NCI-H2171 (cell line): ENCODE measurements at places on chromosomes 5 and 9.

DNA sequence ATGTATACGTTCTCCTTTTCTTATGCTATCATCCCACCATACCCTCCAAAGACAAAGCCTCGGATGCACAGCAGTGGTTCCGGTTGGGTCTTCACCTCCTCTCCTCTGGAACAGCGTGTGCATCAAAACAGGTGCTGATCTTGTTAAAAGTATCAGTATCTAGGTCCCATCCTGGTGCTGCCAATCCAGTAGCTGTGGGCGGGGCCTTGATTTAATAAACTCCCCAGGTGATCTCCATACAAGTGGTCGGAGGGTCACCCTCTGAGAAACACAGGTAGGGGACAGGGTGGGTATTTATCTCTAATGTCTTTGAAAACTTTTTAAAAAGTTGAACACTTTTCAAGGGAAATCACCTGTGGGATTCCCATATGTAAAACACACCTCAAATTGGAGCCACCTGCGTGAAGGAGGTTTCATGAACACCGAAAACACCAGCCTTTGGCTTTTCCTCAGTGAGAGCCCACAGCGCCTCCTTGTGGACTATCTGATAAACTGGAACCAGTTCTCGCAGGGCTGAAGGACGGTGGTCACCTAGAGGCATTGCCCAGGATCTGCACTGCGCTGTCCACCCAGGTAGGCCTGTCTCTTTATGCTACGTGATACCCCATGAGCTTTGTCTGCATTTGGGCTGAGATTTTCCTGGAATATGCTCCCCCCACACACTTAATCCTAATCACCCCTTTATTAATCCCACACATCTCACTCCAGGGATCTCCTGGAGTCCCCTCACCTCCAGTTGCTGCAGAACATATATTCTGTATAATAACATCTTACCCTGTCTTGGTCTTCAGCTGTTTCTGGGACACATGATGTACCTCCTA lies 80.5 kb upstream of the EPB41L4B start:
- DNase-seq = no peak

DNA sequence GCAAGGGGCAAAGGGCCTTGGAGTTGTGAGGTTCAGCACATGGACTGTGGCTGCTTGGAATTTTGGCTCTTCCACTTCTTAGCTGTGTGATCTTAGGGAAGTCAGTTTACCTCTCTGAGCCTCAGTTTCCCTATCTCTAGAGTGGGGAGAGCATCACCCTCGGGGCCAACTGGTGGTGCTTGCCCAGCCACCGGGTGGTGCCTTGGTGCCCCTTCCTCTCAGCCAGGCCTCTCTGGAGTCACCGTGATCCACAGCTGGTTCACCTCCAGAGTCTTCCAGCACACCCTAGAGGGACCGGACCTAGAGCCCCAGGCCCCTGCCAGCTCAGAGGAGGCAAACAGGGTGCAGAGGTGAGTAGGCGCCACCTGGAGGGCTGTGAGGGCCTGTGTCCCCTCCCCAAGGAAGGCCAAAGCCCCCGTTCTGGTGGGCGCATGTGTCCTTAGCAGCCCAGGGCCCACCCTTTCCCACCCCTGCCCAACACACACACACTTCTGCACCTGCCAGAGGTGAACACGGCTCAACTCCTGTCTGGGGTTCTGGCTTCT lies 7.7 kb downstream of the ADGRD2 start:
- DNase-seq = no peak

- no peak for DNase-seq
These were observed 114.9 kb upstream of the KLF9 start for GRCh38 chr9:70529377-70529776.

DNA sequence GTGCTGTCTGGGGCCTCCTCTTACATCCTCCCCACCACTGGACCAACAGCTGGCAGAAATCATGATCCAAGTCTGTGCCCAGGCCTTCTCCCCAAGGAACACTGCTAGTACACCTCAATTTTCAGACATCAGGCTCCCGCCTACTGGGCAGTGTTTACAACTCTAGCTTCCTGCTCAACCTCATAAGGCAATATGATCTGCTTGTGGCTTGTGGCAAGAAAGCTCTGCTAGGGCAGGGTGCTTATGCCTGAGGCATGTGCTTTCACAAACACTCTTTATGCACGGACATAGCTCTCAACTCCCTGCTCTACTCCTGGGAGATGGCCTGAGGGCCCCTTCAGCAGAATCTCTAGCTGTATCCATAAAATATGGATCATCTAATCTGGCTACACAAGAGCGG lies 32.5 kb downstream of the SH3TC2 start:
- no peak for DNase-seq

GRCh38 chr5:122906768-122907167 lies 61.4 kb downstream of the SNX24 start:
- DNase-seq = no peak

DNA sequence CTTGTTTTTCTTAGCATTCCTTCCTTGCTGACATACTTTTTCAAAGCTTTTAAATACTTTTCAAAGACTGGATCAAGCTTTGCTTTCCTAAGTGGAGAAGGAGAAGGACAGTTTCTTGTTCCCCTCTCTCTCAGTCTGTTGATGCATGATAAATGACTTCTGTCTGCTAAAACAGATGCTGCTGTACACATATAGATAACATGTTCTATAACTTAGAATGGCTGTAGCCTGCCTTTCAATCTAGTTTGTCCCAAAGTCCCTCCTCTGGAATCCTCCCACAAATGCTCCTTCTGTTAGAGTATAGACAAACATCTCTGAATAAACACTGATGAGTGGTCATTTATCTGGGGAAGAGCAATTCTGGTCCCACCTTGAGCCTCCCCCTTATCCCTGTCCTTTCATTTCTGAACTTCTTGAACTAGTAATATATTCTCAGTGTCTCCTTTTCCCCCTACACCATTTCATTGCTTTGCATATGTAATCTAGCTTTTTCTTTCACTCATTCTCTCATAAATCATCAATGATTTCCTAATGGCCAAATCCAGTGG lies 5.4 kb upstream of the HEMGN start:
- no peak for DNase-seq

DNA sequence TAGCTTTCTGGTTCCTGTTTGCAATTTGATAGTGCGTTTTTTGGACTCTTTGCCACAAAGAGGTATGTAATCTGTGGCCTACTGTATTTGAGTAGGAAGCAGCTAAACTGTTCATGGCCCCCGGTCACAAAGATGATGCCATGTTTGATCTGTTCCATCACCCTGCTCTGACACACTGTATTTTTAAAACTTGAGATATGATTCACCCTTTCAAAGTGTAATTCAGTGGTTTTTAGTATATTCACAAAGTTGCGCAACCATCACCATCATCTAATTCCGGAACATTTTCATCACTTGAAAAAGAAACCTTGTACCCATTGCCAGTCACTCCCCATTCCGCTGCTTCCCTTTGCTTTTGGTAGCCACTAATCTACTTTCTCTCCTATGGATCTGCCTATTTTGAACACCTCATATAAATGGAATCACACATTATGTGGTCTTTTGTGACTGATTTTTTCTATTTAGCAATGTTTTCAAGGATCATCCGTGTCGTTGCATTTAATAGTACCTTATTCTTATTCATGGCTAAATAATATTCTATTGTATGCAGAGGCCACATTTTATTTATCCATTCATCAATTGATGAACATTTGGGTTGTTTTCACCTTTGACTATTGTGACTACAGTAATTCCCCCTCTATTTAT lies 141.6 kb downstream of the NR3C1 start:
- DNase-seq = no peak

DNA sequence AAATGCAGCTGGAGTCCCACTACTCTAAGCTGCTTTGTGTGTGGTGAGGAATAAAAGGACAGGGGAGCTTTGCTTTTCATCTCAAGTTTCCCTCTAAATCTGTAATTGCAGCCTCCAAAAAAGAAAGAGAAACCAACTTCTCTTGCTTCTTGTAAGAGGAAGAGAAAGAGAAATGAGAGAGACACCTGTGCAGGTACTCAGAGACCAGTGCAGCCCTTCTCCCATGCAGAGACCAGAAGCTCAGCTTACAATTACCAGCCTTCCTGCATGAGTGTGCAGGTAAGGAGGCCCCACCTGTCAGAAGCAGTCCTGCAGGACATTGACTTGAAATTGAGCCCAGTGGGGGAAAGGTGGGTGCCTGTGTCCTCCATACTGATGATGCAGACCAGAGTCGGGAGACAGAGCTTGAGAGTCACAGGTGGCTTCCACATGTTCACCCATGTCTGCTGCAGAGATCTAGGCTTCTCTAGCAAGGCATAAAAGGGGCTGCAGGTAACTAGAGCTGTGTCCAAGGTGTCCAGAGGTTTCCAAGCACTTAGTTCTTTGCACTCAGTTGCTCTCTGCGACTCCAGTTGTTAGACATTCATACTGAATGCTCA lies 15.3 kb upstream of the MED10 start:
- no peak for DNase-seq

DNA sequence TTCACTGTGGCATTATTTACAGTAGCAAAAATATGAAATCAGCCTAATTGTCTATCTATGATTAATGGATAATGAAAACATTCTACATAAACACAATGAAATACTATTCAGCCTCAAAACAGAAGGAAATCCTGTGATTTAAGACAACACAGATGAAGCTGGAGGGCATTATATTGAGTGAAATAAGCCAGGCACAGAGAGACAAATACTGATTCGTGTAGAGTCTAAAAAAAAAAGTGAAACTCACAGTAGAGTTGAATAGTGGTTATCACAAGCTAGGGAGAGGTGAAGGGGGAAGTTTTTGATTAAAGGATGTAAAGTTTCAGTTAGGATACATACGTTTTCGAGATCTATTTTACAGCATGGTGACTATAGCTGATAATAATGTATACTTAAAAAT lies 122.2 kb downstream of the ADAMTS6 start:
- DNase-seq = no peak

GRCh38 chr5:3110371-3110770 lies 358.9 kb upstream of the IRX2 start:
- no peak for DNase-seq

GRCh38 chr5:135391116-135391868 lies 7.7 kb downstream of the MACROH2A1 start:
- no peak for DNase-seq

DNA sequence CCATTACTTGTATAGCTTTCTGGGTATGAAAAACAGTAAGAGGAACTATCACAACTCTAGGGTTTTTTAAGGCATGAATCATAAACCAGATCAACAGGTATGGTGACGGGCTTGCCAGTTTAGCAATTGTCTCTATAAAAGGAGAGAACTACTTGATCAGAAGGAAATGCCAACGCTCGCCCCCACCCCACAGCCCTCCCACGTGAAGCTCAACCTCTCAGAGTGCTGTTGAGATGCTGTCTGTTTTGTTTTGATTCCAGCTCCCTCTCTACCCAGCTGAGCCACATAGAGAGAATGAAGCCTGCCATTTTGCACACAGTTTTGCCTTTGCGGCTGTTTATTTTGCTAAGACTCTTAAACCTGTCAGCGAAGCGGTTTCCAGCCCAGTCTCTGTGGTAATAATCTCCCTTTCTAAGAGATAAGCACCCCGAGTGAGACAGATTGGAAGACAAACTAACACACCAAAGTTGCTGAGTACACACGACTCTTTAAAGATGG lies 257.9 kb upstream of the ANKRD55 start:
- DNase-seq = no peak

- no peak for DNase-seq
These were observed 10.8 kb downstream of the SARDH start for GRCh38 chr9:133727277-133727875.

DNA sequence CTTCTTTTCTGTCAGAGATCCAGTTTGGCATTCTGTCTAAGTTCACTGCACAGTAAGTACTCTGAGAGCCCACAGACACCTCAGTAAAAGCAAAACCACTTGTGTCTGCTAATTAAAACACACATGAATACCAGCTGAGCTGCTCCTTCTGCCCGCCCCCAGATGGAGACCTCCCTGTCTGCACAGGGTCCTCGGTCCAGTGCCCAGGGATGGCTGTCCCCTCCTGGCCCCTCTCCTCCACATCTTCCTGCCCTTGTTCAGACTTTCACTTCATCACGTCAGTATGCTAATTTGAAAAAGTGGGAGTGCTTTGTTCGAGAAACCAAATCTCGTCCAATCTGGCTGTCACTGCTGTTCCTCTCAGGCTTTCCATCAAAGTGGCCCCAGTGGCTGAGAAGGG lies 43.5 kb downstream of the LIX1 start:
- DNase-seq = no peak

DNA sequence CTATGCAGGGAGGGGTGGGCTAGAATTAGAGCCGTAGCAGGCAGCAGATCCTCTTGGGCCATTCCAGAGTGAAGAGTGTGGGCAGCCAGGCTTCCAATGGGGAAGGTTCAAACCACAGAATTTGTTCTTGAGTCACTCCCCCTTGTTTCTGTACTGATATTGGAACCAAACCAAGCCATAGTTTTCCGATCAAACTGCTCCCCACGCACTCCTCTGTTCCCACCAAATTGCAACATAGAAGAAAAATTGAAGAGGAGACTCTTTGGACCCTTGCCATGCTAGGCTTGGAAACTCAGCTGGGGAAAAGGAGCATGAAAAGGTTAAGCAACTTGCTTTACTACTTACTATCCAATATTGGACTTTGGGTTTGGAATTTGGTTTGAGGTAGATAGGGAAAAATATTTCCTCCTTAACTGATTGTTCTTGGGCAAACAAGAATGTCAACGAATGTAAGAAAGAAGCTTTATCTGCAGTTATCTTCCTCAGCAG lies 165.8 kb upstream of the NR3C1 start:
- DNase-seq = no peak

- DNase-seq = no peak
These were observed 700 bp downstream of the CDO1 start for GRCh38 chr5:115815693-115816225.

DNA sequence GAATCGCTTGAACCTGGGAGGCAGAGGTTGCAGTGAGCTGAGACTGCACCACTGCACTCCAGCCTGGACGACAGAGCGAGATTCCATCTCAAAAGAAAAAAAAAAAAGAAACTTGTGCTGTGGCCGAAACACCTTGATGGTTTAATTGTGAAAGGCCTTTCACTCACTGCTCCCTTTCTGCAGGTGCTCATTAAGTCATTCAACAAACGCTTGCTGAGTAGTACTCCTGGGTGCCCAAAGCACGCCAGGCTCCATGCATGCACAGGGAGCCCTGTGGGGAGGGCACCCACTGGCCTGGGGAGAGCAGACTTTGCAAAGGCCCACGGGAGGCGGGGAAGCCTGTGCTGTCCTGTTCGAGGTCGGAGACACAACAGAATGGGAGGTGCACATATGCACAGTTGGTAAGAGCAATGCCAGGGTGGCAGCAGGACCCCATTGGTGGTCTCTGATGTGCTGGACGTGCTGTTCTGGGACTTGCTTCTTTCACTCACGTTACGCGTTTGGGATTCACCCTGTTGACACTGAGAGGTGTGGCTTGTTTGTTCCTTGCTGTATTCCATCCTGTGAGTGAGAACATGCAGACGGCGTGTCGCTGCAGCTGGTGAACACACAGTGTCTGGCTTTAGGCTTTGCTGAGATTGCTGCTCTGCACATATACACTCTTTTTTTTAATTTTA lies 3.0 kb upstream of the ENTPD2 start:
- DNase-seq = peak; percentile 58

GRCh38 chr5:63050916-63051315 lies 472.3 kb downstream of the LRRC70 start:
- no peak for DNase-seq

DNA sequence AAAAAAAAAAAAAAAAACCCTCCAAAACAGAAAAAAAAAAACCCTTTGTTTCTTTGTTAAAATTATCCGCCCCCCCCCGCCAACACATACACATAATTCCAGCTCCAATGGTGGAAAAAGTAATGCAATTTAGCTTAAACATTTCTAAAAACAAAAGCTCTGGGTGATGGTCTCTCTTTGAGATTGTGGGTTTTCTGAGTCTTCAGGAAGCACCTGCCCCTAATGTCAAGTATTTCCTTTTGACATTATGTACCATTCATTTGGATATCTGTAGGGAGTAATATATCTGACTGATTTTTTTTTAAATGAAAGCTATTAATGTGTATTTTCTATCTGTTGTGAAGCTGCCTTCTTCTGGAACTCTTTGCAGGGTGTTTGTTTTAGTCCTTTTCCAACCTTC lies 389.7 kb downstream of the TAF11L14 start:
- no peak for DNase-seq
